ENCODE measurements at places on chromosomes 16 and 17.

DNA sequence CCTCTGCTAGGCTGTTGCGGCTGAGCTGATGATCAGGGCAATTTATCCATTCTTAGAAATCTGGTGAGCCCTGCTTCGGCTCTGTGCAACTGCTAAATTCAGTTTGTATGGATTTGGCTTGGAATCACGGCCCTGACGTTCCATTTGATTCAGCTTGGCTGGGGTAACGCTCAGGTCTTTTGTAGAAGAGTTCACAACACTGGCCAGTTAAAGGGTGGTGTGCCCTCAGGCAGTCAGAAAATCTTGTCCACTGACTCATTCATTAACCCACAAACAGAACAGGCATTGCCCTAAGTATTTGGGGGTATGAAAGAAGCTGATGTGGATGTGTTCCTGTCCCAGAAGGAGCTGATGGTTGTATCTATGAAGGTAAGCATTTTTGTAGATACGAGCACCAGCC lies 53.9 kb downstream of the GNAO1 start:
- DNase-seq = no peak

GRCh38 chr16:1007284-1007850 lies 25.8 kb downstream of the SOX8 start:
- no peak for DNase-seq

GRCh38 chr17:72294487-72294893 lies 173.7 kb downstream of the SOX9 start:
- no peak for DNase-seq

DNA sequence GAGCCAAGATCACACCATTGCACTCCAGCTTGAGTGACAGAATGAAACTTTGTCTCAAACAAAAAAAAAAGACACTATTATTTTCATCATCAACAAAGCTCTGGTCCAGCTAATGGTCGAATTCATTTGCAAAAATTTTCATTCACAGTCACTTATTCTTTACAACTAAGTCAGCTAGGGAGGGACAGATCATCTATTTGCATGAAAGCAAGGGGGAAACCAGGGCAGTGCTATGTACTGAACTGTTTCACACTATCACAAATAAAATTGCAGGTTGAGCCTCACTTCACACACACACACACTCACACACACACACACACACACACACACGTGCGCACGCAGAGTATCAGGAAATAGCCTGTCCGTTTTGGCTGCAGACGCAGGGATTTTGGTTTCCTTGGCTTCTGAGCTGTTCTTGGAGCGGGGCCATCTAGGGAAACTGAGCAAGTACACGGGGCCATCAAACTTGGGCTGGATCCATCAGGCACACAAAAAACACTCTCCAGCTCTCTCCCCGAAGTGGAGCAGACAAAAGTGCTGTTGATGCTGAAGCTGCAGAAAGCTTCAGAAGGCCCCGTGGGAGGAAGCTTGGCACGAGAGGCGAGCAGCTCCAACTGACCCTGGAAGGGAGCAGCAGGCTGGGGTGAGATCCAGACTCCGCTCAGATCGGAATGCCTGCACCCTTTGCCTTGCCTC lies 44.3 kb upstream of the HELZ start:
- DNase-seq = peak; percentile 3

DNA sequence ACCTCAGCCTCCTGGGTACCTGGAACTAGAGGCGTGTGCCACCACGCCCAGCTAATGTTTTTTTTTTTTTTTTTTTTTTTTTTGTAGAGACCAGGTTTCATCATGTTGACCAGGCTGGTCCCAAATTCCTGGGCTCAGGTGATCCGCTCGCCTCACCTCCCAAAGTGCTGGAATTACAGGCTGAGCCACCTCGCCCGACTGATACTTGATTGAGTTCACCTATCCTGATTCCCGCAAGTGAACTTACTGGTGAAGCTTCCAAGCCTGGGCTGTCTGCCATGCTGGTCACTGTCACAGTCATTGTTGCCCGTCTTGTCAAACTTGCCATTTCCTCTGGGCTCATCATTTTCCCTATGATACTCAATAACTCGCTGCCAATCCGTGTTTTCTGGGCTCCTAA lies 71.1 kb upstream of the MTMR4 start:
- no peak for DNase-seq

GRCh38 chr17:43418441-43419374 lies 19.9 kb downstream of the ARL4D start:
- peak; percentile 63 for DNase-seq

DNA sequence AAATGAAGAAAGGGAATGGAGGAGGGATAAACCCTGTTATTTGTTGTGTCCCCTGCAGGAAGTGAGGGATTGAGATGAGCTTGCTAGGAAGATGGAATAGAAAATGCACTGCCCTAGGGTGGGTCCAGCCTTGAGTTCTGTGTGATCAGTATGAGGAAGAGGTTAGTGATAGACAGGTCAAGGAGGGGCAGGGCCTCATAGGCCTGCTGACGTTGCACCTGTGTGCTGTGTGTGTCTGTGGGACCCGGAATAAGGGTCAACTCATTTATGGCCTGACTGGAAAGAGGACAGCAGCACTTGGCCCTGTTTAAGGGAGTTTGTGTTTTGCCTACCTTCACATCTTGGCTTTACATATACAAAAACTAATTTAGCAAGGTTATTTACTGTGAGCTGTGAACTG lies 26.3 kb downstream of the DEF8 start:
- no peak for DNase-seq

DNA sequence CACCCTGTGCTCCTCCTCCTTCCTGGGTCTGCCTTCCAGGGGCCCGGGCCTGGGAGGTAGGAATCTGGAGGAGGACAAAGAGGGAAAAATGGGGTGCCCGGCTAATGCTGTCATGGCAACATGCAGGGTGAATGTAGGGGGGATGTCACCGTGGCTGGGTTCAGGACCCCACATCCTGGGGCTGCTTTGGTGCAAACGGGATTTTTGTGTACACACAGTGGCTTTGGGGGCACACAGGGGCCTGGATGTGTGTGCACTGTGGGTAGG lies 37.0 kb upstream of the CDC42EP4 start:
- DNase-seq = no peak

DNA sequence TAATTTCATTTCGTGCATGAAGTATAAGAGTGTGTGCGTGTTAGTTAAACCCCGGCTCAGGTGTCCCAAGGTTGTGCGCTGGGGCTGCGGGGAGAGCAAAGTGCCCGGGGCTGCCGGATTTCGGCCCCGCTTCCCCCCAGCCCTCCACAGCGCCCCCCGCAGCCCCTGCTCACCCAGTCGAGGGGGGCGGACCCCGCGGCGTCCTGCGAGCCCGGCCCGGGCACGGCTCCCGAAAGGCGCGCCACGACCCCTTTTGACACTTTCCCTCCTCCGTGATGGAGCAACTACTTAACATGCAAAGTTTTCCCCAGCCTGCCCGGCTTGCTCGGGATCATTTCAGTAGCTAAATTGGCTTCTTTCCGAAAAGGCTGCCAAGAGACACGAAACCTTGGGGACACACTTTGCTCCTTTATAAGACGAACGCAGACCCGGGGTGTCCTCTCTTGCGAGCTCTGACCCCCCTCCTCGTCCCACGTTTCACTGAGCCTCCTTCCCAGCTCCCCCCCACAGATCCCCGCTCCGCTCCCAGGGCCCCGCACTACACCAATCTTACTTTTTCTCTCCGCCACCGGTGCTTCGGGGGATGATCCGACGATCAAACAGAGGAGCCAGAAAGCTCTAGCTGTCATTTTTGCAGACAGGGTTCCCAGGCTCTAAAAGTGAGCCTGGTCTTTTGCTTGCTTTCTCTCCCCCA lies 552 bp downstream of the C17orf58 start:
- no peak for DNase-seq

DNA sequence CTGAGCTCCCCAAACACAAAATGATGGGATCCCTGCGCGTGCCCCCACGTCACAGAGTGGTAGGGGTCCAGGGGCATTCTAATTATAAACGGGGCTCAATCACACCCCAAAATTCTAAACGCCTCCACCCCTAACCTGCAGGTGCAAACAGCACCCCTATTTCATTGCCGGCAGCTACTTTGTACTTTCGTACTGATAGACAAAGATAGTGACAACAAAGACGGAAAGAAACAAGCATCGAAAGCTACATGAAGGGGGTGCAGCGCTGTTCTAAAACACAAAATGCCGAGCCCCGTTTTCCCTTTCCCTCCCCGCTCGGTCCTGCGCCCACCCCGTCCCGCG lies 13.9 kb downstream of the MIS12 start:
- no peak for DNase-seq

DNA sequence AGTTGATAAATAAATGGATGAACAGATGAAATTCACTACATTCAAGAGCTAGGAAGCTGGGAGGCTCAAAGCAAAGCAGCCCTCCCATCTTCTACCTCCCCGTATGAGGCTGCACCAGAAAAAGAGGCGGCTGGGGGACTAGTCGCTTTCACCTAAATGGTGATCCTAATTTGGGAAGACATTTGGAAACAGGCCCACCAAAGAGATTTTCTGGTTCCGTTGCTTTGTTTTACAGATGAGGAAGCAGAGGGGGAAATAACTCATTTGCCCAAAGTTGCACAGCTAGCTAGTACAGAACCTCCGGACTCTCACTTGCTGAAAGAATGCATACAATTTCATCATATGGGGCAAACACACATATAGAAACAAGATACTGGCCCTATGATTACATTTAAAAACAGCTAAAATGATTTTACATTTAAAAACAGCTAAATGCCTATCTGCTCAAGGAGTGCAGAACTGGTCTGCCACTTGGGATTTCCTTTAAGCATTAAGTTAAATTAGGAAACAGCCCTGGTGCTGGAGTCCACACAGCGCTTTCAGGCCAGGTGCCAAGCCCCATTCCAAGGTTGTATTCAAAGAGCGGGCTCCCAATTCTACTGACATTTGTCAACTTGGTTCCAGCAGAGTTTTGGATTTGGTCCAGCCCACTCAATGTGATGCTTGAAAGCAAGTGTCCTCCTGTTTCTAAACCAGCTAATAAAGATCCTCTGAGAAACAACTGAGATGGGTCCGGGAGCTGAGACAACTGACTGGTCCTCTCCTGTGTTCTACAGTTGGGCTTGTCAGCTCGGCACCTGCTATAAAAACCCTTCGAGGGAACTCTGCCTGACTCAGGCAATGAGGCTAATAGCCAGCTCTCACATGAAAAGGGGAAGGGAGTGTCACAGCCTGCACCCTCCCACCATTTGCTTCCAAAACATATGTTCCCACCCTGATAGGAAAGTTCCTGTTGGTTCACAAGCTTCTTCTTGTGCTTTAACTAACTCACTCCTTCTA lies 11.7 kb downstream of the ERN1 start:
- no peak for DNase-seq

- DNase-seq = no peak
Observed at GRCh38 chr16:54412037-54412436, 125.5 kb upstream of the IRX3 start.

DNA sequence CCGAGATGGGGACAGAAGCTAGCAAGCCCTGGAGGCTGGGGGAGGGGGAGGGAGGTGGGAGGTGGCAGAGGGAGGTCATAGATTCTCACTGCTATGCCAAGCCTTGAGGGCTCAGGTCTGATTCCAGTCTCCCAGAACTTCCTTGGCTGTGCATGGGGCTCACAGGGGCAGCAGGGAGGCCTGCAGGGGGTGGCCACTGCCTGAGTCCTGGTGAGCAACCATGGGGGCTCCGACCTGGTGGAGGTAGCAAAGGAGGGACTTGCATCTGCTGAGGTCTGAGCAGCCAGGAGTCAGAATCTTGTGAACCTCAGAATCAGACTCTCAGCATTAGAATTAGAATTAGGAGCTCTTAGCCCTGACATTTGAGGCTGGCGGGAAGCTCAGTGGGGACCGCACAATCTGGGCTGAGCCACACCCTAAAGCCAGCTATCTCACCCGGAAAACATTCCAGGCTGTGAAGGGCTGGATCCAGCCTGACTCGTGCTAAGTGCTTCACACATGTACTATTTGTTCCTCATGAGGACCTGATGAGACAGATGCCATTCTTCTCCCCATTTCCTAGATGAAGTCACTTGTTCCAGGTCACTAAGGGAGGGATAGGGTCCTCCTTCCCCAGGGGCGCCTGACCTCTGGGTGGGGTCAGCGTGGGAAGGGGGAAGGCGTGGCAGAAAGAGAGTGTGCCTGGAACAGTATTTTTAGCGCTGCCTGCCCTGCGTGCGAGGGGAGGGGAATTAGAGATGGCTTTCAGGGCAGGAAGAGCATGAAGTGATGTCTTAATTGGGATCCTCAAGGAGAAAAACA lies 17.3 kb upstream of the KCNJ12 start:
- DNase-seq = no peak

DNA sequence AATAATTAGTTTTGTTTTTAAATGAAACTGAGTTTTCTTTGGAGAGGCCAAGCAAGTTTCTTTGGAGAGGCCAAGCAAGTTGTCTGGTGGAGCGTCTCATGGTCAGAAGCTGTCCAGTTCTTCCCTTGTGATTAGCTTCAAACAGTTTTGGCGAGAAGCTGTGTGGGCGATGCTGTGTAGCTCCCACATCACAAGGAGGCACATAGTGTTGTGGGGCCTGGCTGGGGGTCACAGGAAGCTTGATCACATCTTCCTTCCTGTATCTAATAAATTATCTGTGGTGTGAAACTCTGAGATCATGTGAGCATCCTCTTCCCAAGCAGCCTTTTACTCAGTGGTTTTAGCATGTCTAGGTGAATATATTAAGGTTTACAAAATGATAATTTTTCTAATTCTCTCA lies 33.9 kb downstream of the SPECC1 start:
- no peak for DNase-seq

DNA sequence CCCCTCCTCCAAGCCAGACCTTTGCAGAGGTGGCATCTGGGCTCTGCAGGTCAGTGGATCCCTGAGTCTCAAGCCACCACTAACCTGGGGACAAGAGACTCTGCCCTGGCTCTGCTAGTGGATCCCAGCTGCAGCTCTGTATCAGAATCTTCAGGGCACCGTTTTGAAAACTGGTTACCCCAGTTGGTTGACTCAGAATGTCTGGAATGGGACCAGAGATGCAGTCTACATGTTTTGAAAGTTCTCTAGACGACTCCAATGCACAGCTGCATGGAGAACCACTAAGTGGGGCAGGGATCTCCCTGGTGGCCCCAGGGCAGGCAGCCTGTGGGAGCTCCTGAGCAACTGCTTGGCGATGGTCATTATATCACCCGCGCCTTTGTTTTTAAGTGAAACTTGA lies 34.1 kb upstream of the ADORA2B start:
- DNase-seq = no peak

DNA sequence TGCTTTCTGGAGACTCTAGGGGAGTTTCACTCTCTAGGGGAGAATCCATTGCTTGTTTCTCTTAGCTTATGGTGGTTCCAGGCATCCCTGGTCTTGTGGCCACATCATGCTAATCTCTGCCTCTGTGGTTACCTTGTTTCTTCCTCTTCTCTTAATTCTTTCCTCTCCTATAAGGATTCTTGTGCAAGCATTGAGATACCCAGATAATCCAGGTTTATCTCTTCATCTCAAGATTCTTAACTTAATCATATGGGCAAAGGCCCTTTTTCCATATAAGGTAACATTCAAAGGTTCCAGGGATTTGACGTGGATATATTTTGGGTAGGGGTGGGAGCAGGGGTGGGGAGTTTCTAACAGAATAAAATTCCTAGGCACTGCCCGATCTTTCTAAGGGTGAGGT lies 32.6 kb downstream of the FAM20A start:
- DNase-seq = no peak

GRCh38 chr16:17144431-17144830 lies 326.3 kb downstream of the XYLT1 start:
- no peak for DNase-seq
